ENCODE measurements at places on chromosomes 16 and 17.

- no peak for DNase-seq
These were observed 178.1 kb upstream of the CCL2 start for GRCh38 chr17:34076743-34077631.

GRCh38 chr17:12789075-12789480 lies 220 bp upstream of the ARHGAP44 start:
- no peak for DNase-seq

DNA sequence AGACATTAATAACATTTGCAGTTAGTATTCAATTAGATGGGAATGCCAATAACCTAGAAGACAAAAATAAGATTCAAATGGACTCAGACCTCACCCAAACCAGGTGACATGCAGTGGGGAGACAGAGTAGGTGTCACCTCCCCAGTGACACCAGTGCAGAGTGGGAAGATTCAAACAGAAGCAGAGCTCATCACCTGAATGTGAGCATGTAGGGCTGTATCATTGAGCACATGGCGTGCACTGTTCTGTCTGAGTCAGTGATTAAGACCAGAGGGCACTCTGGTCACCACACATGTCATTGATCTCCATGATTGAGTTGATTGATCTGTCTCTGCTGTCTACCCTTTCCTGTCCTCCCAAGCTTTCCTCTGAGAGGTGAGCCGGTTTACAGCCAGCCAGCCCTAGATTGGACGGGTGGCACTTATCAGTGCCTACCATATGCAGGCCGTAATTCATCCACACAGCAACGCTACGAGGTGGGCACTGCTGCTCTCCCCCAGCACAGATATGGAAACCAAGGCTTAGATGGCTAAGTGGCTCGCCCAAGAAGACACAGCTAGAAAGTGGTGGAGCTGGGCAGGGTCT lies 34.0 kb downstream of the RHBDL3 start:
- no peak for DNase-seq

- no peak for DNase-seq
These were observed 1.6 kb downstream of the UBE2Z start for GRCh38 chr17:48909783-48910182.

- no peak for DNase-seq
These were observed 102.7 kb upstream of the NOL11 start for GRCh38 chr17:67615011-67615561.
